ENCODE measurements at places on chromosomes 2 and 18.

DNA sequence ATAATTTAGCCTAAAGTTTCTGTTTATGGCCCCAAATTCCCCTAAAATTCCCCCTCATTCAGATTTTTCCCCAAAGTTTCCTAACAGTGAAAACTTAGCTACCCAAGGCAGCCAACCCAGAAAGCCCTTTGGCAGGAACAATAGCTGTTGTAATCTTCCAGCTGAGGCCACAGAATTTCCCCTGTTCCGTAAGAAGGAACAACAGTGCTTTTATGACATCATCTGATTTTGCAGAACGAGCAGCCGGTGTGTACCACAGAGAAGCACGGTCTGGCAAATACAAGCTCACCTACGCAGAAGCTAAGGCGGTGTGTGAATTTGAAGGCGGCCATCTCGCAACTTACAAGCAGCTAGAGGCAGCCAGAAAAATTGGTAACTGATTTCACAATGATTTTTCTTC, 6.3 kb downstream of the TNFAIP6 start:
- DNase-seq, result peak; percentile 87

DNA sequence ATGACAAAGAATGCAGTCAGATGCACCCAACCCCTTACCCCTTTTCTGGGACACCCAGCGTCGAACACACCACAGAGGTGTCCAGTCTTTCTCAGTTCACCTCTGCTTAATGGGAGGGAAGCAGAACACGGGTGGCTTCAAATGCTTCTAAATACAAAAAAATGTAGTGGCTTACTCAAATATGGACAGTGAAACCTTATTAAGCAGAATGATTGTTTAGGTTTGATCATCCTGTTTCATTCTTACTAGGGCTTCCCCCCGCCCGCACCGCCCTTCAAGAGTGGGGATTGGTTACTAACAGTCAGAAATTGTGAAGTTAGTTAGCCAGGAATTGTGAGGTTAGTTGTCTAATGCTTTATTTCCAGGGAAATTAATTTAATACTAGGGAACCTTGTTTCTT, 21.6 kb downstream of the ATG16L1 start:
- no peak for DNase-seq

- DNase-seq, result no peak
Observed at GRCh38 chr2:3151153-3151918, 226.3 kb downstream of the EIPR1 start.

DNA sequence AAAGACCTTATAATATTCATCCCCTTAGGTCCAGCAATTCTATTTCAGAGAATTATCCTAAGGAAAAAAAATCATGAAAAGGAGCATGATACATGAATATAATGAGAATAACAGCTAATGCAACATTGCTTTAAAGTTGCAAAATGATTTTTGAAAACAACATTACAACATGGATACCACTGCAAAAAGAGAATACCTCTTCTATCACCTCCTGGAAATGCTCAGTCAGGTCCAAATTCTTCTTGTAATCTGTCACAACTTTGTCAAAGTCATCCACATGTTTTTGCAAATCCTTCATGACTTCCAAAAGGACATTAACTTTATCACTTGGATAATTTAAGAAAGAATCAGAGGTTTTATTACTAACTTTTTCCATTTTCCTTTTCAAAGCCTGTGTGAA, 47.9 kb upstream of the TTN start:
- DNase-seq, result no peak

- DNase-seq, result no peak
Observed at GRCh38 chr2:62030902-62031301, 125.4 kb downstream of the COMMD1 start.

DNA sequence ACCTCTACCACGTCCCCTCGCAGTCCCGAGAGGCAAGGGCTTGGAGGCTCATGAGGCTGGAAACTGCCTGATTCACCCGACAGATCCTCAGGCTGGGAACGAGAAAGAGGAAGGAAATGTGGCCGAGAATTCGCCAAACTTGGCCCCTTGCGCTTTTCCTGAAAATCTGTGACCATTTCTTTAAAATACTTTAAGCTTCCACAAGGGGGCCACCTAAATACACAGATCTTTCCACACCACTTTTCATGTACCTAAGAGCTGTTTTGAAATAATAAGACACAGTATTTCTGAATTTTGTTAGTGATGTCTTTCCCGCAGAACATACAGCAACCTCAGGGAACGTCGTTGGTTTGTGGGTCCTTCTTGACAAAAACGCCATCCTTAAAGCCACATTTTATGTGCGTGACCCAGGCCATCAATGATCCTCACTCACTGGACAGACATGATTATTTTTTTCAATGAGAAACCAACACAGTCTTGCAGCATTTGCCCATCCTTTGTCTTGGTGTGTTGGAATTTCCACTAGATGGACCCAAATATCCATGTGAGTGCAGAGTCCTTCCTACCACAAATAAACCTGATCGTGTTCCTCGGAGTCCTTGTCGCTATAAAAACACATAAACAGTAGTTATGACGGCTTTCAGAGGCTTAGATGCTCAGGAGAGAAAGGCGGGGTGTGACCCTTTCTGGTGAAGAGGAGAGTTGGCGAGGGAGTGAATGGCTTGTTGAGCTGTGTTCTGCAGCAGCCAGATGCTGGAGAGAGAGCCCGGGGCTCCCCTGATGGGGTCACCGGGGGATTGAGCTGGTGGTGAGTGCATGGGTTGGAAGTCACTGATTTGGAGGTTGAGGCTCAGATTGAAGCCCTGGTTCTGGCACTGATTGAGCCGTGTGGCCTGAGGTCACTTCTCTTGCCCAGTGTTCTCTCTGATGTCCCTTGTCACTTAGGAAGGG, 25.0 kb downstream of the DCDC2C start:
- DNase-seq, result no peak

- no peak for DNase-seq
Observed at GRCh38 chr18:38909972-38910371, 1344.4 kb upstream of the CELF4 start.
